Cerebellar nuclear complex (tissue), 1 donor: ENCODE measurements at places on chromosomes 5 and 9.
A peak's percentile ranks its signal among the peaks of the same experiment; 100 is the strongest.

DNA sequence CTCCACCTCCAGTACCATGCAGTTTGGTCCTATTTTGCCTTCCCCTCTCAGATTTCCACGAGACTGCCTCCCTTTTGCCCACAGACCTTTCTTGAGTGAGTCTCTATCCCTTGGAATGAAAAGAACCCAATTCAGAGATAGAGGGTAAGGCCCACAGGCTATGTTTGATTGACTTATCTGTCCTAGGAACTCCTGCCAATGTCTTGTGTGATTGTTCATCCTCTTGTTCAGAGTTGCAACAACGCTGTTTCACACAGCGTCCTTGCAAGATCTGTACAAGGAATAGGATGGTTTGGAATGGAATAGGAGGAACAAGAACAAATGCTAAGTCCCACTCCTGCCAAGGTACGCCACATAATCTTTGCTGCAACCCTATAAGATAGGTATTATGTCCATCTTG lies 142.2 kb upstream of the ABCA1 start:
- no peak for DNase-seq

DNA sequence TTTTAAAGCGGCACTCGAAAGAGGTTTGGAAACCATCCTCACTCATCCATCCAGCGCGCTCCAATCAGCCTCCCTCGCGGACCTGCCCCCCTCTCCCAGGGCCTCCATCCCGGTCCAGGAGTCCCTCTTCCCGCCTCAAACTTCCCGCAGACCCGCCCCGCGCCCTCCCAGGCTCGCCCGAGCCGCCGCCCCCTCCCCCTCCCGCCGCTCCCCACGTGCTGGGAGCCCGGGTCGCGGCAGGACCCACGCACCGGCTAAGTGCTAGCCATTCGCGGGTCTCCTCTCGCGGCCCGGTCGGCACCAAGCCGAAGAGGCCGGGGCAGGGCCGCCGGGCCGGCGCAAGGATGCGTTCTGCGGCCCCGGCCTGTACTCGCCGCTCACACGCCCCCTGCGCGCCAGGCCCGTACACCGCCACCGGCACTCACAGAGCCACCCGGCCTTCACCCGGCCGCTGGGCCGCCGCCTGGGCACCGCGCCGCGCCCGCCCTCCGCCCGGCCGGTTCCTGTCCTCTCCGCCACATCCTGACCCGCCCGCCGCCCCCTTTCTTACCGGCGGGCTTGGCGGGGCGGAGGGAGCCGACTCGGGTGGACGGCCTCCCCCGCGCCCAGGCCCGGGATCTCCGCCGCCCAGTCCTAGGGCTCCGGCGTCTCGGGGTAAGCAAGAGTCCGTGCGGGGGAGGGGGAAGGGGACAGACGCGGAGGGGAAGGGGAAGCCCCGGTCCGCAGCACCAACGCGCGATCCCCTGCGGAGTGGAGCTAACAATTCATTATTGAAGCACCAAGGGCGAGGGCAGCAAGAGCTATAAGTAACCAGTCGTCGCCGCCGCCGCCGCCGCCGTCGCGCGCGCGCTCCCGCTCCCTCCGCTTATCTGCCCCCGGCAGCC lies 576 bp downstream of the CHD1 start:
- DNase-seq: no peak

DNA sequence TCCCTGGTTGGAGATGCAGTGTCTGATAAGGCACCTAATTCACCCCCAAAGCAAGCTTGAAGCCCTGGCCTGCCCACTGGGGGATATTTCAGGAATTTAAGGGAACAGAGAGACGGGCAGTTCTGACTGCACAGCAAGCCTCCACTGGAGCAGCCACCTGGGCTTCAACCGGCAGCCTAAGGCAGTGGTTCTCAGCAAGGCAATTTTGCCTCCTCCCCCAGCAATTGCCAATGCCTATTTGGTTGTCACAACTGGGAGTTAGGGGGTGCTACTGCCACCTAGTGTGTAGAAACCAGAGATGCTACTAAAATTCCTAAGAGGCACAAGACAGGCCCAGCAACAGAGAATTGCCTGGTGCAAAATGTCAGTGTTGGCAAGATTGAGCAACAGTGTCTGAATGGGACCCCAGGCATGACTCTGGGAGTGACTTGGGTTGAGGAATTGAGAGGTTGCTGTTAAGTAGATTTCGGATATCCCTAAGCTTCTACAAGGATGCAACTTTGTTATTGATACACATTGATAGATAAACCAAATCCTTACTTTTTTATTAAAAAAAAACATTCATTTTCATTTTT lies 58.7 kb upstream of the CTSL start:
- DNase-seq: no peak

- peak; percentile 79 for DNase-seq
Observed at GRCh38 chr9:127608104-127608966, 3.7 kb upstream of the STXBP1 start.

DNA sequence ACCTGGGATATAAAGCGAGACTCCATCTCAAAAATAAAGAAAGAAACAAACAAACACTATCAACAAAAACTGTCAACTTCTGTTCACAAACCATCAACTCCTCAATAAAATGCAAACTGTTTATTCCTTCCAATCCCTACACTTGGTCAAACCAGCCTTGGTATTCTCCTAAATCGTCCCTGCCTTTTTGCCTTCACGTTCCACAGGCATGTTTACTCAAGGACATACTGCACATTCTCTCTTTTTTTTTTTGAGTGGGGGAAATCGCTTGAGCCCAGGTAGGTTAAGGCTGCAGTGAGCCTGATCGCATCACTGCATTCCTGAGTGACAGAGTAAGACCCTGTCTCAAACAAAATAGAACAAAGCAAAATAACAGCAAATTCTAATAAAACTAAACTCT lies 13.0 kb downstream of the UBAP2 start:
- DNase-seq: no peak

GRCh38 chr9:426976-427375 lies 212.3 kb downstream of the DOCK8 start:
- DNase-seq: no peak

DNA sequence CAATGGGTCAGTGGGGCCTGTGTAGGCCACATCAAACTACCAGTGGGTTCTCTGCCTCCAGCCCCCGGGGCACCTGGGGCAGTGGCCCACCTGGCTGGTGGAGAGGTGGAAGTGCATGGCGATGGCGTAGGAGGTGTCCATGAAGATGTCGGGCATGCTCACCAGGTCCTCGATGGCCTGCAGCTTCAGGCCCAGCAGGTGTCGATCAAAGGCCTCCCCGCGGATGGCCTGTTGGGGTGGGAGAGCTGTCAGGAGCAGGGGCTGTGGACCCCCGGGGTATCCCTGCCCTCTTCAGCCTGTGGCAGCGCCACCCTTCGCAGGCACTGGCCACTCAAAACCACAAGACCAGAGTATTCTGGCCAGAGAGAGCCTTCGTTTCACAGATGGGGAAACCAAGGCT lies 14.7 kb downstream of the CRAT start:
- DNase-seq: no peak

DNA sequence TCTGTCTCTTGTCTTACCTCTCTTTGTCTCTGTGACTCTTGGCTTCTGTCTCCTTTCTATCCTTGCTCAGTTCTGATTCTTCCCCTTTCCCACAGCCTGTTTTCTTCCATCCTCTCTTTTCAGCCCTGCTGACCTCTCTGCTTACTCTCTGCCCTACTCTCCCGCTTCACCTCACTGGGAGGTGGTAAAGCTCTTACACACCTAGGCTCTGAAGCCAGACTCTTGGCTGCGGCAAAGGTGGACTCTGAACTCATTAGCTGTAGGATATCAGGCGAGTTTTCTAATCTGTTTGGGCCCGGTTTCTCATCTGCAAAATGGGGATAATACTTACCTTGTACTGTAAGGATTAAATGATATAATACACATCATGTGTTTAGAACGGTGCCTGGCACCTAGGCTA lies 11.1 kb downstream of the PCDH1 start:
- DNase-seq: no peak

GRCh38 chr9:12732971-12733370 lies 39.8 kb downstream of the TYRP1 start:
- no peak for DNase-seq

DNA sequence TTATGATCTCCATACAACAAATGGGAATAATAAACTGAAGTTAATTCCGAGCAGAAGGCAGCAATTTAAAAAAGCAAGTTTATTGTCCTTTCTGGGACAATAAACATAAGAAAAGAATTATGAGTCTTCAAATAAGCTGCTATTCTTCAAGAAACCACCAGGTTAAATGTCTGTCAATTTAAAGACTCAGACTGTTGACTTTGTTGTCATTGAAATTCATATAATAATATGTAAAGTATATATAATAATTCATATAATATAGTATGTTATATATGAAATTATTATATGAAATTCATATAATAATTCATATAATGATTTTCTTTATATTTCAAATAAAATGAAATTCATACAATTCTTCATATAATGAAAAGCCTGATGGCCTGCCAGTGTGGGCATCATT lies 497.5 kb upstream of the RGMB start:
- DNase-seq: no peak

DNA sequence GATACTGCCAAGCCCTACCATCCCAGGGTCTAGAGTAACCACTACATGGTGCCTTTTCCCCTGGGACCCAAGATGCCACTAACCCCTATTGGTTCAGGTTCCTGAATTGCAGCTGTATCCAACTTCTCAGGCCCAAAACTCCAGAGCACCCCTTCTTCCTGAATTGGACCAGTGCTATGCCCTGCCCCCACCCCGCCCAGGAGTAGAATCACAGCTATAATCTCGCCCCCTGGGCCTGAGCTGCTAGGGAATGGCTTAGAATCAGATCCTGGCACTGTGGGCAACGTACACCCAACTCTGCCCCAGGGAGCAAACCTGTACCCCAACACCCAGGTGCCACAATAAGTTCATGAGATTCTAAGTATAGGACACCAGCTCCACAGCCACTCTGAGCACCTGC lies 206.3 kb downstream of the CACNA1B start:
- DNase-seq: no peak

DNA sequence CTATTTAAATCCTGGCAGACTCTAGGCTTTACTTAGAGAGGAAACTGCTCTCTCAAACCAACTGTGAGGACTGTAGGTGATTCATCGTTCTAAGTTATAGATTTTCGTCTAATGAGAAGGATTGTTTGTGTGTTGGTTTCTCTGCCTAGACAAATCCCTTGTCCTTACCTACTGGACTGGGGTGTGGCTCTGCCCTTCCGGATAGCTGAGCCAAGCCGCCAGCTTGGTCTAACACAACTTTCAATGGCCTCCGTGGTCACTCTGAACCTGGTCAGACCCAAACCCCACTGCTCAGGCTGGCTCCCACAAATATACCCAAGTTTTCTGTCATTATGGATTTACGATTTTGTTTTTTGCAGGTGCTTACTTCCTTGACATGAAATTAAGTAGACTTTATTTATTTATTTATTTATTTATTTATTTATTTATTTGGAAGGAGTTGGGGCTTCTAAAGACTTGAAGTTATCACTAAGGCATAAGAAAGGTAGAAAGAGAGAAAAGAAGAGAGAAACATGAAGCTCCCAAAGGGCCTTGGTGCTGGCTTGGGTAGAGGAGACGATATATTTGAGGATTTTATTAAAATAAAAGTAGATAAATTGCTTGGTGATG lies 19.0 kb downstream of the CARTPT start:
- no peak for DNase-seq
